ENCODE measurements at places on chromosomes 12 and 14.

DNA sequence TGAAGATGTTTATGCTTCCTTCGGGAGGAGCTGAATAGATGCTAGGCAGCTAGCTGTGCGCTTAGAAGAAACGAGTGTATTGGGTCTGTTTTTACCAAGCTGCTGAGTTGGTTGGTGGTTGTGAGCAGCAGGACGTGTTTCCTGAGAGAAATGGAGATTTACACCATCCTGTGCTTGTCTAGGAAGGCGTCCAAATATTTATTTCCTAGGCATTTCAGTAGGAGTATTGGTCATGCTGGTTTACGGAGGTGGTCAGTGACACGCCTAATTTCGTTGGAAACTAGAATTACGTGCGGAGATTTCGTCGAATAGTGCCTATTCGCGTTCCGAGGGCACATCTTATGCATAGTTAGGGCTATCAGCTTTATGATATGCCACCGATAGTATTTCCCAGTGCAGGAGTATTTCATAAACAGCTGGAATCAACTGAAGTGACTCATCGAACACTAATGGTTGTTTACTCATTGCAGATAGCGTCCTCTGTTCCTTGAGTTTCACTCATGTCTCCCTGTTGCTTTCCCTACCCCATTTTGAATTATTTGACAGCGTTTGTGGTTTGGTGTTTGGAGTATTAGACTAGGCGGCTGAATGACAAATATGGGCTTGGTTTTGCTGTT lies 780 bp downstream of the TBC1D15 start:
- no peak for DNase-seq

GRCh38 chr12:86543716-86544115 lies 287.5 kb upstream of the MGAT4C start:
- no peak for DNase-seq

DNA sequence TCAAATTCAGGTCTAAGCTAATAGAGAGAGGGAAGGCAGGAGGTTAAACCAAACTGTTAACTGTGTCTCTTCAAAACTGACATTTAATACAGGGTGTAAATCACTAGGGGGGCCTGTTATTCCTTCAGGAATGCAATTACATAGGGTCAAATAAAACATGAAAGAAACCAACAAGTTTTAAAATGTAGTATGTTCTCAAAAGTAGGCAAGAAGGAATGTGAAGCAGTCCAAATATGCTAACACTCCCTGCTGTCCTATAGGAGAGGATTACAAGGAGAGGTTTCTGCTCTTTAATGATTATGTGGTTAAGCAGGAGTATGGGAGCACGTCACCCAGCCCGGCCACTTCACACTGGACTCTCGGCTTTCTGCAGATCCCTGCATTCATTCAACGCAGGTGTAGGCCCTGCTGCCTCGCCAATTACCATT lies 42.5 kb upstream of the BMP4 start:
- no peak for DNase-seq

- DNase-seq, result no peak
Observed at GRCh38 chr14:57928732-57929131, 62.8 kb upstream of the SLC35F4 start.

GRCh38 chr12:106114447-106115068 lies 24.2 kb downstream of the NUAK1 start:
- no peak for DNase-seq

- DNase-seq, result no peak
Observed at GRCh38 chr14:79583738-79584408, 627.4 kb downstream of the DIO2 start.

DNA sequence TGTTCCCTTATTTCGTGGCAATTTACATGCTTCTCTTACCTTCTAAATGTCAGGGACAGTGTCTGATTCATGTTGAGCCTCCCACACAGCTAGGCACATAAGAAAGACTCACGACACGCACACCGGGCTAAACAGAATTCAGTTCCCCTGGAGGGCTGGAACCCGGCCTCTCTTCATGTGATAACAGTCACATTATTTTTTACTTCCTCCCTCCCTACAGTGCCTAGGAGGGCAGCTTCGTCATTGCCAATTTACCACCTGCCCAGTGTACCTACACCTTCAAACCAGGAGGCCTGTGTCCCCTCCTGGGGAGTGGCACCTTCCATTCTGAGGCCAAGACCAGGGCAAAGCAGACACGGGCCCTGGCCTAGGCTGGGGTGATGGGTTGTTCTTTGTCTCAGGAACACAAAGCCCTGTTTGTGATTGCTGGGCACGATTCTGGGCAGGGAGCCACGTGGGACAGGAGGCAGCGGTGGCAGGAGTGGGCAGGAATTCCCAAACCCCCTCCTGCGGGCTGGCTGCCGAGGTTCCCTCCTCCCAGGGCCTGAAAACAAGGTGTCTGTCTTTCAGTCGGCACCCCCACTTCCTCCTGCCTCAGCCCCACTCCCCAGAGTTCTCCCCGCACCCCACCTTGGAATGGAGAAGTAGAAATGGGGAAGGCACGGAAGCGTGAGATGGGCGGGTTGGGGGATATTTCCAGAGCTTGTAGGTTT lies 6.8 kb upstream of the RASAL1 start:
- no peak for DNase-seq

GRCh38 chr12:104187446-104188155 lies 28.0 kb upstream of the TXNRD1 start:
- no peak for DNase-seq

DNA sequence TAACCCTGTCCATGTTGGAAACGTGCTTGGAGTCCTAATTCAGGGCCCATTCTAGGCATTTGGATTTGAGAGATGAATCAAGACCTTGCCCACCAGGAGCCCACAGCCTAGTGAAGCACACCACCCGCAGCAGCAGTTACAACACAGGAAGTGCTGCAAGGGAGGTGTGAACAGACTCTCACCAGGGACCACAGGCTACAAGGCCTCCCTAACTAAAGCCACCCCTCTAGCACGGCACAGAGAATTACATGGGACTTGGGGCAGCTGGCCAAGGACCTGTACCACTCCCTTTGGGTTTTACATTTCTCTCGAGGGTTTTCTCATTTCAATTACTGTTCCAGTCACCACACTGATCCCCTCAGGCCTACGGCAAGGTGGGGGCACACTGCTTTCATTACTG lies 49.5 kb upstream of the FOXN3 start:
- no peak for DNase-seq

DNA sequence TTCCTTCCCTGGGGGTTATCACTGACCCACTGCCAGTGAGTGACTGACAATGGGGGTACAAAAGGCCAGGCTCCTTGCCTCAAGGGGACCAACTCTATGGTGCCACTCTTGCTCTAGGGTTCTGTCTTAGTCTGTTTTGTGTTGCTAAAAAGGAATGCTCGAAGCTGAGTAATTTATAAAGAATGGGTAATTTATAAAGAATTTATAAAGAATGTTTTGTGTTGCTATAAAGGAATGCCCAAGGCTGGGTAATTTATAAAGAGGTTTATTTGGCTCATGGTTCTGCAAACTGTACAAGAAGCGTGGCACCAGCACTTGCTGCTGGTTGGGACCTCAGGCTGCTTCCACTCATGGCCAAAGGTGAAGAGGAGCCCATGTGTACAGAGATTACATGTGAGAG lies 15.8 kb upstream of the RASSF8 start:
- no peak for DNase-seq

- DNase-seq, result no peak
Observed at GRCh38 chr14:39113685-39114072, 444 bp upstream of the GEMIN2 start.

DNA sequence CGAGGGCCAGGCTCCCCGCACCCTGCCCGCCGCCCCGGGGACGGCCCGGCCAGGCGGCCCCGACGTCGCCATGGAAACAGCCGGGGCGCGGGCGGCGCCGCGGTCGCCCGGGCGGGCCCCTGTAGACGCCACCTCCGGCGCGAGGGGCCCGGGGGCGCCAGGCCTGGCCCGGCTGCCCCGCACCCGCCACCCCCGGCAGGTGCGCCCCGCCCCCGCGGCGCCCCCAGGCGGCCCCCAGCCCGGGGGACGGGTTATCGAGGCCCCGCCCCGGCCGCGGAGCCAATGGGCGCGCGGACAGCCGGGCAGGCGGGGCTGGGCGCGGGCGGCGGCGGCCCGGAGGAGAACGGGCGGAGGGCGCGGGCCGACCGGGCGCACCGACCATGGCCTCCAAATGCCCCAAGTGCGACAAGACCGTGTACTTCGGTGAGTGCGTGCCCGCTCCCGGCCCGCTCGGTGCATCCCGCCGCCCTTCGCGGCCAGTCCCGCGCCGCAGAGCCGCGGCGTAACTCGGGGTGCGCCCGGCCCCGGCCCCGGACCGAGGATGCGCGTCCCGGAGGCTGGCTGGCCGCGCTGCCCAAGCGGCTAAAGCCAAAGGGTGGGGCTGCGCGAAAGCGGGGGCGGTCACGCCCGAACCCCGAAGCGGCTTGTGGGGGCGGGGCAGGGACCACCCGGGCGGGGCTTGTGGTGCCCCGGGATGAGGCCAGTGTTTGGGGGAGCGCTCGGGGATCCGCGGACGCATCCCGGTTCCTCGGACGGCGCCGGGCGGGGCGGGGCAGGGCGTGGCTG lies at the start of gene CRIP2:
TSS of gene CRIP2 (plus strand) at position 339 of the 786 bp plus-strand sequence. CDS start at position 381, 42 bp downstream.
- DNase-seq, result no peak

- no peak for DNase-seq
Observed at GRCh38 chr12:58138424-58138823, 197.1 kb downstream of the ATP23 start.

DNA sequence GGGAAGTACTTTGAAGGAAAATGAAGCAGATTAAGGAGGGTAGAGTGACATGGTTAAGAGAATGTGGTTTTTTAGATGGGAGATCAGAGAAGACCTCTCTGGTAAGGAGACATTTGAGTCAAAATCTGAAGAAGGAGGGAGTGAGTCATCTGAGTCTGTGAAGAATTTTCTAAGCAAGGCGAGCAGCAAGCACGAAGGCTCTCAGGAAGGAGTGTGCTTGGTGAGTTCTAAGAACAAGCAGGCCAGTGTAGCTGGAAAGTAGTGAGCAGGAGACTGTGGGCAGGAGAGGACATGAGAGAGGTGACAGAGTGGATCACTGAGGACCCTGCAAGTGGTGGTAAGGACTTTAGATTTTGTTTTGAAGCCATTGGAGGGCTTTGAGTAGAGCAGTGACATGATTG lies 76.3 kb upstream of the FUT8 start:
- DNase-seq, result peak; percentile 30

GRCh38 chr12:132550014-132550802 lies 60.2 kb downstream of the LRCOL1 start:
- no peak for DNase-seq

DNA sequence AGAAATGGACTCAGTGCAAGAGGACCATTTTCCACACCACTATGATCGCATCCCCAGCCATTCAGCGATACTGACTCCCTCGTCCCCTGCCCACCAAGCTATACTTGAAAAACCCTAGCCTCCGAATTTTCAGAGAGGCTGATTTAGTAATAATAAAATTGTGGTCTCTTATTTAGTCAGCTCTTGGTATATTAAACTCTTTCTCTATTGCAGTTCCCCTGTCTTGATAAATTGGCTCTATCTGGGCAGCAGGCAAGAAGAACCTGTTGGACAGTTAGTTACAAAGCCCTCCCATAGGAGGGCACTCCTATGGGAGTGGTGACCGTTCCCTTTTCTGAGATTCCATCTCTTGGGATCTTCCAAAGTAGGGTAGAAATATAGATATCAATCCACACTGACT lies 33.6 kb downstream of the NFKBIA start:
- no peak for DNase-seq

- no peak for DNase-seq
Observed at GRCh38 chr12:26918321-26919215, 19.2 kb downstream of the INTS13 start.

GRCh38 chr12:132040906-132041606 lies 91.3 kb downstream of the EP400 start:
- DNase-seq, result no peak

DNA sequence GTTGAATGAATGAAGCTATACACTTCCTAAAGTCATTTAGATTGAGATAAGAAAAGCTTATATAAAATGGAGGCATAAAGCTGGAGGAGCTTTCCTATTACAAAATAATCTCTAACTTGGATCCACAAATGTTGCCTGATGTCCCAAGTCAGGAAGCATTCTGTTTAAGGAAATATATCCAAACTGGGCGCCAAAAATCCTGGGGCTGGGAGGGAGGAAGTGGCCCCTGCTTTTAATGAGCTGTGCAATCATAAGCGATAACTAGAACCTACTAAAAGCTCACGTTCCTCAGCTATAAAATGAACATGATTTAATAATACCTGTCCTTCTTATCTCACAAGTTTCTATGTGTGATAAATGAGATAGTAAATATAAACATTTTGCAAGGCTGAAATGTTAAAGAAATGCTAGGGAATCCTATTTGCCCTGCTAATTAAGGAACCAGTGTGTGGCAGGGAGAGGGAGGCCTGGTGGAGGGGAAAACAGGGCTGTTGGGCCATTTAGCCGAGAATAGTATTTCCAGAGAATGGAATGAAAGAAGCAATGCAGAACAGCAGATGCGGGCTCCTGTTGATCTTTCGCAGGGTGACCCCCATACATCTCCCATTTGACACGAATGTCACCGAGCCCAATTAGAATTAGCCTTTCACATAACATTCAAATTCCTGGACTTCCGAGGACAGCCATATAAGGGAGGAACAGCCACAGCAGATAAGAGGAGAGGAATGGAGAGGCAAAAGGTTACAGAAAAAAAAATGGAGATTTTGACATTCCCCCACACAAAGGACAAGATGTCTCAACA lies 25.9 kb downstream of the DUSP6 start:
- no peak for DNase-seq

DNA sequence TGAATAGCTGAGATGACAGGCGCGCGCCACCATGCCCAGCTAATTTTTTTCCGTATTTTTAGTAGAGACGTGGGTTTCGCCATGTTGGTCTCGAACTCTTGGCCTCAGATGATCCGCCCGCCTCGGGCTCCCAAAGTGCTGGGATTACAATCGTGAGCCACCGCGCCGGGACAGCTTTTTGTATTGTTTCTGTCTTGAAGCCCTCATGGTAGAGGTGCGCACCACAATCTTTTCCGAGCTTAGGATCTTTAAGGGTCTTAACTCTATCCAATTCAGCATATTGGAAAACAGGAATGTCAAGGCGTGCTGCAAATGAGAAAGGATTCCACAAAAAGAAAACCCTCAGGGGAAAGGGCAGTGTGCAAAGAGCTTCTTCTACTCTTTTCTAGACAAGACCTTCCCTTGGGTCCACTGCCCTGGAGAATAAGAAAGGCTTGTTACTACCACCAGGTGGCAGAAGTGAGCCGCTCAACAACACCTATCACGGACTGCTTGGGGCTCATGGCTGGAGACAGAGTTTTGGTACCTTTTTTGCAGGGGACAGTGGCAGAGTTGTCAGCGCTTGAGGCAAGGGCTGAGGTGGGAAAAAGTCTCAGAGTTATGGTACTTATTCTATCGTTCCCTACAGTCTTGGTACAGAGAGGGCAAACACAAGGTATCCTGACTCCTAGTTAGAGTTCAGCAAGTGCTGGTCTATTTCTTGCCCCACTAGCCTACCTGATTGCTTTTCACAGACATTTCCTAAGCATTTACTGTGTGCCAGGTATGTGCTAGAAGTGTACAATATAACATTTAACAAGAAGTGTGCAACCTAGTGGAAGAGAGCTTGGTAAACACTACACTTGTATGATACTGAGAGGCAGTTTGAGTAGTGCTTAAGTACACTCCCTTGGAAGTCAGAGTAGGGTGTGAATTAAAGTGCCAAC lies 16.4 kb upstream of the SP7 start:
- peak; percentile 81 for DNase-seq

Measured in activated CD4-positive, alpha-beta T cell treated with anti-CD3 and anti-CD28 coated beads, Interleukin-2, amount 50 U/mL, for 4 hours (primary cell).